Thoracic aorta (tissue), 2 donors: ENCODE measurements at places on chromosomes 11 and 22. TPM values are rescaled to one million over a fixed set of nuclear protein-coding genes. Genes with fewer than 3 reads are reported as not detected.

PGR gene
- total RNA-seq, result 25.2 TPM

OR4D5 gene
- not detected for total RNA-seq

MPZL2 gene
- total RNA-seq, result 58.1 TPM

GDPD4 gene
- total RNA-seq, result not detected

CCDC86 gene
- total RNA-seq, result 13.5 TPM

TPBGL gene
- 0.21 TPM for total RNA-seq

ADAMTS15 gene
- total RNA-seq, result 10.8 TPM

CRYAB gene
- 387 TPM for total RNA-seq

SLC37A2 gene
- 11.6 TPM for total RNA-seq

SLN gene
- 1.2 TPM for total RNA-seq

PTPN5 gene
- 2.2 TPM for total RNA-seq

INPPL1 gene
- total RNA-seq, result 113 TPM
